Frontal cortex (tissue), 4 donors: ENCODE measurements at places on chromosomes 3 and 15. TPM values are rescaled to one million over a fixed set of nuclear protein-coding genes. Genes with fewer than 3 reads are reported as not detected.

DNA sequence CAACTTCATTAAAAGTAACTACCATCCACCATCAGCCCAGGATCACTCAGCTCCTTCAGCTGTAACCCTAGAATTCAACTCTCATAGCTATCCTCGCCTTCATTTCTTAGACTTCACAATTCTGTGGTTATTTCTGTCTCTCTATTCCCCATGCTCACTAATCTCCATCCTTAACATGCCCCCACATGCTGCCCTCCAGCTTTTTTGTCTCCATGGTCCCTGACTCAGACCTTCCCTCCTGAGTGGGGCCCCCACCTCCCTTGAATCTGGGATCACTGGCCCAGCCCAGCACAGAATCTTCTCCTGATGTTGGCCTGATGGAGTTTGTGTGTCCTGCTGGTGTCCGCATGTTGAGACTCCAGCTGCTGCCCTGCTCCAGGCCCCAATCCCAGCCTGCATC is 41.7 kb downstream of the CHST14 start:
- no peak for DNase-seq

GRCh38 chr3:13513051-13513912 is 33.2 kb downstream of the HDAC11 start:
- DNase-seq, result no peak

DNA sequence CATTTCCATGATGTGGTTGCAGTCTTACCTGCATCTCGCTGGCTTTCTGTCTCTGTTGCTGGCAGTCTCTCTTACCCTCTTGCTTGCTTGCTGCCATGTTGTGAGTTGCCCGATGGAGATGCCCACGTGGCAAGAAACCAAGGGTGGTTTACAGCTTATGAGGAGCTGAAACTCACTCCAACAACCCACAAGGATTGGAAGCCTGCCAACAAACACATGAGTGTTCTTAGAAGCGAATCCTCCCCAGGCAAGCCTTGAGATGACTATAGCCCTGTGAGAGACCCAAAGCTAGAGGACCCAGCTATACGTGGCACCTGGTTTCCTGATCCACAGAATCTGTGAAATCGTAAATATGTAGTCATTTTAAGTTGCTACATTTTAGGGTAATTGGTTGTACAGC is 490.9 kb upstream of the ADAMTS9 start:
- DNase-seq, result no peak

The CD96 gene
- total RNA-seq, result not detected

The GABRA5 gene
- total RNA-seq, result 54.2 TPM

- no peak for DNase-seq
Measured at GRCh38 chr15:66865622-66866611, 163.9 kb downstream of the SMAD6 start.

DNA sequence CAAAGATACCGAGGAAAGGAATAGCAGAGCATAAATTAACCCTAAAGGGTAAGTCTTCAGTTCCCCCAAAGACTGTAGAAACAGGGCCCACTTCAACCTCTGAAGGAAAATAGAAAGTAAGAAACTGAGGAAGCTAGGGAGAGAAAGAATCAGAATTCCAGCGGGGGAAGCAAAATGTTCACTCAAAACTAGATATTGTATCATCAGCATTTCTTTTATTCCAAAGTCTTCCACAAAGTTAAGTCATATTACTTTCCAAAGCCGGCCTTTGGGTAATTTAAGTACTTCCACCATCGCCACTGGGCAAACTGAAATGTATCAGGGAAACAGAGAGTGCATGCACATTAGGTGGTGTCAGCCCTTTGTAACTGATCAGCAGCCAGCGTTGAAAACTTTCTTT is 88.3 kb downstream of the RSL24D1 start:
- DNase-seq, result no peak

GRCh38 chr15:84967380-84967779 is 14.3 kb upstream of the PDE8A start:
- DNase-seq, result no peak

The EBLN2 gene
- 3.7 TPM for total RNA-seq

DNA sequence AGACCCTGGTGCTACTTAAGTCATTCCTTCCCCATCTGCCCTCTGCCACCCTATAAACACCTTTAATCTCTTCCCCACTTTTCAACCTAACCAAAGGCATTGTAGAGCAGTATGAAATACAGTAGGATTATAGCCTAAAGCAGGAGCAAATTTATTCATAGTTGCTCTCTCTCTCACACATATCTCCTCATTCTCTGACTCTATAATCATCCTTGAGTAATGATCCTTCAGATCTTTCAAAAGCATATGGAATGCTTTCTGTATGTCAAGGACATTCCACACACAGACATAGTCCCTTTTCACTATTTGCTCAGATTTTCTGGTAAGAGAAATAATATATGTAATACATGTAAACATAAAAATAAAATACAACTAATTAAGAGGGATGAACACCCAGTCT is 54.1 kb downstream of the TRPC1 start:
- DNase-seq, result no peak

- DNase-seq, result no peak
Measured at GRCh38 chr3:154427685-154428285, 2.2 kb downstream of the GPR149 start.

GRCh38 chr3:53083949-53084309 is 38.1 kb upstream of the SFMBT1 start:
- no peak for DNase-seq

- no peak for DNase-seq
Measured at GRCh38 chr3:70383360-70383831, 71.0 kb upstream of the MDFIC2 start.

DNA sequence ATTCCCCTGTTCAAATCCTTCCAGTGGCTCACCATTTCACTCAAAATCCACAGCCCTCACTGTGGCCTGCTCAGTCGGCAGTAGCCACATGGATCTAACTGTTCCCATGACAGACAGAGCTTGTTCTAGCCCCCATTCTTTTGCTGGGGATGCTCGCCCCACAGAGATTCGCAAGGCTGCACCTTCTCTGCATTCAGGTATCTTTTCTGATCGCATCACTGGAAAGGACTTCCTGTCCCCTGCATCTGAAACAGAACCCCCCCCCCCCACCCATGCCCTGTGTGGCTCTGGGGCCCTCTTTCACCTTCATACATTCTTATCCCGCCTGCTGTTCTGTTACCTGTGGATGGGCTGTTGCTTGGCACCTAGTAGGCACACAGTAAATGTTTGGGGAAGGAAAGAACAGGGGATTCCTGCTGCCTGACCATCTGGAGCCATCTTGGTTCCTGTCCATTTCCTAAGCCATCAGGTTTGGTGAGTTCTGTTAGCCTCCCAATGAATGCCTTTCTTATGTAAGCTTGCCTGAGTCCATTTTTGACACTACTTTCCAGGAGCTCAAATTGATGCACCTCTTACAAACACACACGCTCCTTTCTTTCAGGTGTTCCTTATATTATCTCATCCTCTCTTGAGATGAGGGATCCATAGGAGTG is 42.9 kb upstream of the PGPEP1L start:
- DNase-seq, result no peak

The KNG1 gene
- total RNA-seq, result not detected

GRCh38 chr3:169026543-169027182 is 636.8 kb downstream of the MECOM start:
- no peak for DNase-seq

GRCh38 chr3:182711853-182712252 is 81.5 kb upstream of the ATP11B start:
- DNase-seq, result no peak

- DNase-seq, result no peak
Measured at GRCh38 chr3:195877136-195877715, 31.1 kb downstream of the TNK2 start.

DNA sequence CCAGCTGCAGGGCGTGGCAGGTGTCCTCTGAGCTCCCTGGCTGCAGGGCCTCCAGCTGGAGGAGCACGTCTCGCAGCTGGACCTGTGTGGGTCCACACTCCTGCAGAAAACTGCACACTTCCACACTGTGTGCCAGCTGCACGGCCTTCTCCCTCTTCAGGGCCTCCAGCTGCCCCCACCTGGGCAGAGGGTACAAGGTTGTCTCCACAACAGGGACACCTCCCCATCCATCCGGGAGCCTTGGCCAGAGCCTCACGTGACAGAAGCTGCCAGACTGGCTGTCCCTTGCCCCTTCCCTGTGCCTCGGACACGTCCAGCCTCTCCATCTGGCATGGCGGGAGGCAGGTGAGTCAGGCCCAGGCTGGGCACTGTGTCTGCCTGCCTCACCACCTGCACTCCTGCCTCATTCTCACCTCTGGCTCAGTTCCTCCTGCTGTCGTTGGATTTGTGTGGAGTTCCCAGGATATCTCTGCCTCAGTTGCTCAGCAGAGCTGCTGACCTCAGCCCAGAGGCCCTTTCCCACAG is 14.5 kb downstream of the SPTBN5 start:
- no peak for DNase-seq

DNA sequence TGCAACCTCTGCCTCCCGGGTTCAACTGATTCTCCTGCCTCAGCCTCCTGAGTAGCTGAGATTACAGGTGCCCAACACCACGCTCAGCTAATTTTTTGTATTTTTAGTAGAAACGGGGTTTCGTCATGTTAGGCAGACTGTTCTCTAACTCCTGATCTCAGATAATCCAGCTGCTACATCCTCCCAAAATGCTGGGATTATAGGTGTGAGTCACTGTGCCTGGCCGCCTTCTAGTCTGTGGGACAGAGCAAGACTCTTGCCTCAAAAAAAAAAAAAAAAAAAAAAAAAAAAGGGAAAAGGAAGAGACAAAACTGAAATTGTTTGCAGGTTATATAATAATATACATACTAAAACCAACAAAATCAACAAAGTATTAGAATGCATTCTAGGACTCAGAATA is 215.2 kb downstream of the PCCB start:
- DNase-seq, result no peak

DNA sequence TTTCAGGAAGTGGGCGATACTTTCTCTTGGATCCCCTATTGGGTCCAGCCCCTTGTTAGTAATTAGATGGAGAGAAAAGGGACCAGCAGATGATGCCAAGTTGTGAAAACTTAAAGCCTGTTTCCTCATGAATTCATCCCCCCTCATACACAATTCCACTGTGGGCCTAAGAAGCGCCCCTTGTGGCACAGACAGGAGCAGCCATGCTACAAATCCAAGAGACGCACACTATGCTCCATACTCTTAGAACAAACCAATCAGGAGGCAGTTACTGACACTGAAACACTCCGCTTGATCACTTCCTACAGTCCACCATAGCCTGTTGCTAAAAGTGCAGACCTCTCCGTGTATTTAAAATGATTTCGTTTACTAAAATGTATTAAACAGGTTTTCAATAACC is 111.3 kb upstream of the ARRDC4 start:
- no peak for DNase-seq

GRCh38 chr3:128190501-128190900 is 37.2 kb downstream of the EEFSEC start:
- DNase-seq, result no peak

GRCh38 chr15:80835336-80835735 is 56.2 kb downstream of the CEMIP start:
- DNase-seq, result no peak

The OR5H15 gene
- total RNA-seq, result not detected

DNA sequence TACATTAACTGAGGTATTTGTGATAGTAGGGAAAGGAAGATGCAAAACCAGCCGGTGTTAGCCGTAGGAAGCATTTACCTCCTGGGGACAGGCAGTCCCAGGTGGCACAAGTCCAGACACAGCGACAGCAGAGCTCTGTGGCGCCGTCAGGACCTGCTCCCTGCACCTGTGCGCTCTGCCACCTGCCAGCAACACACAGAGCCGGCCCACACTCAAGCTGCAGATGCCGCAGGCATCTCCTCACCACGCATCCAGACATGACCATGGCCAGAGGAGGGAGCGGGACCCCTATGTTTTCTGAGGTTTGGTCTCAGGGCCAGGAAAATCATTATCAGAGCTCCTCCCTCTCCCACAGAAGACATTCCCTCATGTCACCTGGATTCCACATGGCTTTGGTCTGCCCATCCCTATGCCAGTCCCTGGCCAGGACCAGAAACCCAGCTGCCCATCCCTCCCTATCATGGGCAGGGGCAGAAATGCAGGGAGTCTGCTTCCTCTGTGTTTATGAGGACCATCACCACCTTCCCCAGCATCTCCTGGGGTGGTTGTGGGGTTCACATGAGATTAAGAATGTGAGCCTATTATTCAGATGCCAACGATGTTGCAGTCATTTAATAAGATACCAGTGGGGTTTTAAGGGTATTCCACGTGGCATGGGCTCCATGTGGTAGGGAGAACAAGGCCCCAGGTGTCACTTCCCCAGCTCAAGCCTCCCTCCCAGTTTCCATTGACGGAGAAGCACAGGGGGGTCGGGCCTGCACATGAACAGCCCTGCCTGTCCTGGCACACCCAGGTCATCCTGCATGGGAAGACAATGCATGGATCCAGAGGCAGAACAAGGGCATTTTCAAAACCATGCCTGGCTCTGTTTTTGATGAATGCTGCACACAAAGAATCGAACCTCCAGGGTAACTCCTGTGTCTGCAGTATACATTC is 251.1 kb downstream of the OCA2 start:
- no peak for DNase-seq

GRCh38 chr3:175240921-175241320 is 381.8 kb downstream of the NAALADL2 start:
- DNase-seq, result no peak

DNA sequence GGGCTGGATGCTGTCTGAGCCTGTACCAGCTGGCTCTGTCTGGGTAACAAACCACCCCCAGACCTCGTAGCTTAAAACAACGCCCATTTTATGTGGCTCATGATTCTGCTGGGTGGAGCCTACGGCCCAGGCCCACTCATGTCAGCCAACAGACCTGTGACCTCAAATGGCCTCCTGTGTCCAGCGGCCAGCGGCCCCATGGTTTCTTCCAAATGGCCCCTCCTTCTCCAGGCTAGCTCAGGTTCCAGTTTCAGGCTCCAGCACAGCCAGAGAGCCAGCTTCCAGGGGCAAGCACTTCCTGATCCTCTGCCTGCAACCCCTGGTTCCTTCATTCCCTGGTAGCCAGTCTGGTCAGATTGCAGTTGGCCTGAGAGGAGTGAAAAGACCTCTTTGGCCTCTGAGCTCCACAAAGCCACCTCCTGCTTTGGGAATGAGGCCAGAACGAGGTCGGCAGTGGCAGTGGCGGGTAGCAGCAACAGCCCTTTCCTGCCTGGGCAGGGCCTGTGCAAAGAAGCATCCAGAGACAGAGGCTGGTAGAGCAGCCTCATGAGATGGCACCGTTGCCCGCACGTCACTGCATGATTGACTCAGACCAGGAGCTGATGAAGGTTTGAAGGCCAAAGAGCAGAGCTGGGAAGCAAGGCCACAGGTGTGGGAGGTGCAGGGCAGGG is 21.0 kb upstream of the PLXNA1 start:
- DNase-seq, result no peak

- DNase-seq, result no peak
Measured at GRCh38 chr3:137988152-137988551, 21.8 kb upstream of the CLDN18 start.

- no peak for DNase-seq
Measured at GRCh38 chr3:183222631-183223235, 30.3 kb upstream of the B3GNT5 start.

DNA sequence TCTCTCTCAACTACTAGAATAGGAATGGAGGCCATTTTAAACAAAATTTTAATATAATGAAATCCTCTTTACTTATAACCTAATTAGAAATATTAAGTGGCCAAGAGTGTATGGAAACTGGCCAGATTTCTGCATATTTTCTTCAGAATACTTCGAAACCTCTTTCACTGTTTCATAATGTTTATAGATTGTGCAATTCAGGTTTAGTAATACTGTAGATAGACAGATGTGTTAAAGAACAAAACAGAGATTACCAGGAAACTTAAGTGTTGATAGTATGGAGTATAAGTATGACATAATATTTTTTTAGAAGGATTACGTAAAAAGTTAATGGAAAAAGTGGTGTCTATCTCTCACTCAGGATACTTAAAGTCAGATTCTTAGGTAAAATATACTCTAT is 4.7 kb downstream of the ABHD5 start:
- DNase-seq, result no peak

- peak; percentile 65 for DNase-seq
Measured at GRCh38 chr3:187739561-187740332, 5.5 kb downstream of the BCL6 start.

- DNase-seq, result no peak
Measured at GRCh38 chr3:98897701-98898100, 3.8 kb downstream of the DCBLD2 start.
